ENCODE measurements at places on chromosomes 6 and 20.

- no peak for DNase-seq
Observed at GRCh38 chr20:53179749-53180148, 207.6 kb downstream of the TSHZ2 start.

DNA sequence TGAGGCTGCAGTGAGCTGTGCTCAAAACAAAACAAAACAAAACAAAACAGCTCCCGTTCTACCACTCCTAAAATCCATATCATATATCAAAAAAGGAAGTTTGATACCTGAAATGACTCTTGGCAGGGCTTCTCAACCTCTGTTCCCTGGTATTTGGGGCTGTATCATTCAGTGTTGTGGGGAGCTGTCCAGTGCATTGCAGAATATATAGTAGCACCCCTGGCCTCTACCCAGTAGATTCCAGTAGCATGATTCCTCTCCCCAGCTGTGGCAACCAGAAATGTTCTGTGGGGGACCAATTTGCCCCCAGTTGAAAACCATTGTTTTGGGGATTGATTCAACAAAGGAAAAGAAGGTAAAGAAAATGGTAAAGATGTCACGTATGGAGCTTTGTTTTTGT, 238.9 kb downstream of the PRL start:
- DNase-seq: no peak

- DNase-seq: no peak
Observed at GRCh38 chr6:92110403-92110802, 1309.0 kb downstream of the EPHA7 start.

GRCh38 chr6:17450832-17451231, 57.4 kb downstream of the CAP2 start:
- no peak for DNase-seq

- no peak for DNase-seq
Observed at GRCh38 chr6:3381233-3381921, 75.5 kb downstream of the SLC22A23 start.

GRCh38 chr6:110320307-110320706, 37.8 kb downstream of the METTL24 start:
- DNase-seq: no peak

DNA sequence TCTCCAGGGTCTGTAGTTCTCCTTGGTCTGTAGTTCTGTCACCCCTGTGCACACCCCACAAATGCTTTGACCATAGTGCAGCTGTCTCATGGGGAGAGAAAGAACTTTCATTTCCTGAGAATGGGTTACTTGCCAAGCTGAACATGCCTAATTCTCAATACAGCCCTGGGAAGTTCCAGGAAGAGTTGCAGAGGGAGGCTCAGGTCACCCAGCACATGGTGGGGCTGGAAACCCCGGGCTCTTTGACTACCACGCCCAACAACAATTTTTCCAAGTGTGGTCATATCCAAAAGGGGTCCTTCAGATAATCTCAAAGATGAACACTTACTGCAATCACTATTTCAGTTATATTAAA, 2.2 kb upstream of the PTPRA start:
- DNase-seq: no peak

DNA sequence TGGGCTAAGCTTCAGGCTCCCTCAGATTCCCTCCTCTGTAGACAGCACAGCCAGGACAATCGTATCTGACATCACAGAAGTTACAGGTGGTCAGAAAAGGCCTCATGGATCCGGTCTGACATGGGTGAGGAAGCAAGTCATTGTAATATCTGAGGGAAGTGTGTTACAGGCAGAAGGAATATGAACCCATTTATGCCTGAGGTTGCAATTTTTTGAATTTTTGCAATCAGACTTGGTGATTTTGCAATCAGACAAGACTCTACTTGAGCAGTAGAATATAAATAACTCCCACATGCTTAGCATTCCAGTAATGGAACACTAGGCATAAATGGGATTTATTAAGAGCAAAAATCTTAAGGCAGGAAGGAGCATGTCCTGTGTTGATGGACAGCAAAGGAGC, 52.1 kb downstream of the CBLN4 start:
- no peak for DNase-seq

DNA sequence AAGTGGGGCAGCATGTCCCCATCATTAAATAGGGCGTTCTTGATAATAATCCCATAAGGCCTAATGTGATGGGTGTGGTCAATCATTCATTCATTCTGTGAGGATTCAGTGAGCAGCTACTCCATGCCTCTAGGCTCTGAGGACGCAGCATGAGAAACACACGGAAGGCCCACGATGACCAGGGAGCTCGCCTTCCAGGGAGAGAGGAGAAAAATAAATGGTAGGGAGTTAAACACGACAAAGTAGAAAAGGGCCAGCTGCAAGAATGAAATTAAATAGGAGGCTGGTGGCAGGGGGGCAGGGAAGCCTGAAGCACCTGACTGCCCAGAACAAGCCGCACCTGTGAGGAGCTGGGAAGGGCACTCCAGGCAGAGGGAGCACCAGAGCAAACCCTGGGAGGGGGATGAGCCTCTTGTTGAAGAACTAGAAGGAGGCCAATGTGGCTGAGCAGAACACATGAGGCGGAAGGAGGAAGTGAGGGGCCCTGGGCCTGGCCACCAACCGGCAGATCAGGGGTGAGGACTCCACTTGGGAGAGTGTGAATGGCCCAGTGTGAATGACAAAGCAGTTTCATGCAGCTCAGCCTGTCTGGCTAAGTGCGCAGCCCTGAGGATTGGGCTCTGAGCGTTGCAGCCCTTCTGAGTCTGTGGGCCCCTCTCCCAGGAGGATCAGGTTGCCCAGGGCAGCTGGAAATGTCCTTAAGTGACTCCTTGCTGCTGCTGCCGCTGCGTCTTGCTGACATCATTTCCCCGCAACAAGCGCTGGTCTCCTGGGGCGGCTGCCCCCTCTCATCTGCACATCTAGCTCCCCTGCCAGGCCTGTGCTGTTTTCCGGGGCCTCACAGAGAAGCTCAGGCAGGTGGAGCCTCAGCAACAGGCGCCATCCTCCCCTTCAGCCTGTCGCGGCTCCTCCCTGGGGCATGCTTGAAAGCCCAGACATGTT, 99.9 kb downstream of the CDH26 start:
- no peak for DNase-seq

DNA sequence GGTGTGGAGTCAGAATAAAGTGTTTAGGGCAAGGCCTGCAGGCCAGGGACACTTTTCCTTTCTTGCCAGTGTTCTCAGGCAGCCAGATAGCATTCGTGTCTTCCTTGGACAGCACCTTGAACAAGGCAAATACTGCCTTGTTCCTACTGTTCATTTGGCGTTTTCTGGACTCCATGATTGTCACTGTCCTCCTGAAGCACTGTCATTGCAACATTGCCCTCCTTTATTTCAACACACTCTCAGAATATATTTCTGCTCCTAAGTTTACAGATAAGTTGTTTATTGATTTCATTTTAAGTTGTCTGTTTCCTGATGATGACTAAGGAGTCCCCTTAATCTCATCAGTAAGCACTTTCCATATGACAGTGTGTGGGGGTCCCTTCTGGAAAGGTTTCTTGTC, 15.1 kb upstream of the DEF6 start:
- no peak for DNase-seq

DNA sequence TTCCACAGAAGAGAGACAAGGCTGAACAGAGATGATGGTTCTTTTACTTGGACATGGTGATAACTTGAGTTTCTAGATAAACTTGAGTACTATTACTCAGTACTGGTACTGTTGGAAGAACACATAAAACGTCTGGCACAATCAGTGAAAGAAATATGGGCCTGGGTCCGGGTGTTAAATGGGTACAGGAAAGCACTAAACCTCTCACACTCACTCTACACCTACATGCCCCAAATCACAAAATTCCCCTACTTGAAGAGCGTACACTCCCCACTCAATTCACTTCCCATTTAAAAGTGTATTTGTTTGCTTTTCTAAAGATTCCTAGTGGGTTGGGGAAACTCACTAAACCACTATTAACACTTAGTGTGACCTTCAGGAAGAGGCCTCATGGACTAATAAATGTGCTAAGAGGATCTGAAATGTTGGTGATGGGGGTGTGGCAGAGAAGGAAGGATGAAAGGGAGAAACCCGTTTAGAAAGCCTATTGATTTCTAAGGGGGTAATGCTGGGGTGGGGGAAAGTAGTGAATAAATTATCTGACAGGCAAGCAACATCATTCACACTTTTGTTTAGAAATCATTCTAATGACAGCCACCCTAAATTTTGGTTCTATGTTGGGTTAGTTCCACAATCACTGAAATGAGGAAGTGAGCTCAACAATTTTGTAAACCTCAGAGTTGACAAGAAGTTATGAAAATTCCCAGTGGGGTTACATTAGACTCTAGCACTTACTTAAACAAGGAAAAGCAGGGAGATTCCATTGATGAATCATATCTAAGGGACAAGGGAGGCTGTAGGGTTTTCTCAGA, 222.6 kb upstream of the MARCKS start:
- no peak for DNase-seq

DNA sequence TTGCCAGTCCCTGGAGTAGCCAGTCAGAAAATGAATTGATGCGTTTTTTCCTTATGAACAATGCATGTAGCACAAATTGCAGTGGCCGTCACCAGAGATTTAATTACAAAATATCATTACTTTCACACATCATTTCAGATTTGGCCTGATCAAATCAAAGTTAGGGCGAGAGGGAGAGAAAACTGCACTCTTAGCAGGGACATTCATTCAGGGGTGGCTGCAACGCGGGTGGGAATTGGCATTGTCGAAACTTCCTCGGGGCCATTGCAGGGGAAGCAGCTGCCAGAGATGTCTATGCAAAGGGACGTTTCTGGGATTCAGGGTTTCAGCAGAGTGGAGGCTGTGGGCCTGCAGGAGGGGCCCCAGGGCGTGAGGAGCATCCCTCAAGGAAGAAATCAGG, 76.5 kb upstream of the TOP1 start:
- no peak for DNase-seq

- no peak for DNase-seq
Observed at GRCh38 chr6:23202207-23202606, 632.8 kb downstream of the HDGFL1 start.

DNA sequence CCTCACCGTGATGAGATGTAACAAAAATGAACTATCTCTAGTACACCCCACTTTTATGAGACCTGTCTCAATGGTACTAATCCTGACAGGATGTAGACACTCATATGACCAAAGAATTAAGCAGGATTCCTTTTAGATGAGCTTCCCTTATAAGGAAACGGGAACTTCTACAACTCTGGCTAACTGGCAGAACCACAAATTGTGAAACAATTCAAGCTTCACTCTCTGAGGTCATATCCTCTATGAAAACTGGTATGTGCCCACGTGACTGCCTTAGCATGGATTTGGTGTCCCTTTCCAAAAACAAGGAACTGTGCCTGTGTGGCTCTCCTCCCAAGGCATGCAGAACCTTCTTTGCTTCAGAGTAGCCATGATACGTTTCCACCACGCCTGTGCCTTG, 14.1 kb upstream of the CPNE5 start:
- DNase-seq: no peak

DNA sequence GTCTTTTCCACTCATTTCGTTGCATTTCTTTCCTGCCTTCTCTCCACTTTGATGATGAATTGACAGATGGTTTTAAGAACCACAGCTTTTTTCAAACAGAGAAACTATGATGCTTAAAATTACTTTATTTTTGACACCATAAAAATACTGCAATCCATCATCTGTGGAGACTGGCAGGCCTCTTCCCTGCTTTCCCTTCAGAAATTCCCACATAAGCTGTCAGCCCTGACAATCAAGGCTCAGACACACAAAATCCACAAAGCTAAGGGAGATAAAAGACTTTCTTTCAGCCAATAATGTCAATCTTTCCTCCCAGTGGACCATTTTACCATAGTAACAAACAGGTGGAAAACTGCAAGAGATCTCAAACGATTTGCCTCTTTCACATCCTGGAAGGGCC, 82.4 kb downstream of the IPCEF1 start:
- no peak for DNase-seq

DNA sequence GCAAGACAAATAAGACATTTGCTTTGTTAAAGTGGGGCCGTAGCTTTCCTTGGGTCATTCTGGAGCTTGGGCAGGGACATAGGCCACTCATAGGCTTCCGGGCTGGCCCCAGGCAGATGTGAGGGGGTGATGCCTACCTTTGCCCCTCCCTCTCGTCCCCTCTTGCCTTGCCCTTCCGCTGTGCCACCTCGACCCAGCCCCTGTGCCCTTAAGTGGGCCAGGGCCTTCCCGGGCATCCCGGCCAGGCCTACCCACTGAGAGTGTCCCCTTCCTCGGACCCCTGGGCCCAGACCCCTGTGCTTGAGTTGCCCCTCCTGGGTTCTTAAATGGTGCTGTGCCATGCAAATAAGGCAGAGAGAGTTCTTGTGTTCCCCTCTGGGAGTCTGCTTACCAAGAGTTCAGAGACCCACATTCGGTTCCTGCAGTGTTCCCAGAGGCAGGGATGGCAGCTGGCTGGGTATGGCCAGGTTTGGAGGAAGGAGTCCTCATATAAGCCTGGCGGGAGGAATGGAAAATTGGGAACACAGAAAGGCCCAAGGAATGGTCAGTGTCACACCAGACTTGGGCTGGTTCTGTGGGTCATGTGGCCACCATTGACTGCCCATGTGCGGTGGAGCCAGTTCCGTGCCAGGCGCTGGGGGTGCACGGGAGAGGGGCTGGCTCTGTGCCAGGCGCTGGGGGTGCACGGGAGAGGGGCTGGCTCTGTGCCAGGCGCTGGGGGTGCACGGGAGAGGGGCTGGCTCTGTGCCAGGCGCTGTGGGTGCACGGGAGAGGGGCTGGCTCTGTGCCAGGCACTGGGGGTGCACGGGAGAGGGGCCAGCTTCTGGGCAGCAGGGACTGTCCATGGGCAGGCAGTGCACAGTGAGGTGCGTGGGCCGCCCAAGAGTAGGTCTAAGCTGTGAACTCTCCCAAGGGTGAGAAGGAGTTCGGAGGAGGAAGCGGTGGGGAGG, 173.5 kb upstream of the SNX9 start:
- DNase-seq: no peak

GRCh38 chr6:11346516-11346915, 114.0 kb upstream of the NEDD9 start:
- no peak for DNase-seq

GRCh38 chr6:132192631-132193030, 208.6 kb downstream of the MOXD1 start:
- no peak for DNase-seq

- no peak for DNase-seq
Observed at GRCh38 chr20:25402583-25402982, 4.9 kb upstream of the GINS1 start.

DNA sequence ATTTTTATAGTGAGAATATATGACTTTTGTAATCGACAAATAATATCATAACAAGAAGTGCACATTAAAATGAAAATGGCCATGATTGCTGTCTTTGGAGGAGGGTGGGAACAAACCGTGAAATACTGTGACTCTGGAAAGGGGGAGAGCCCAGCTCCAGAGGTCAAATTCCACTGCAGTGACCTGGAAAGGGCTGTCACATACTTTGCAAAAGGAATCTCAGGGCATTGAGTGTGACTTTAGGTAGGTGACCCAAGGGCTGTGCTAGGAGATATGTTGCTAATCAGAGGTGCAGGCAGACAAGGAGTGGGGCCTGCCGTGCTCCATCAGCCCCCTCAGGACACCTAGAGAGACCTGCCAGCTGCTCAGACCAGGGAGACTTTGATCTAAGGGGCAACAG, 28.1 kb upstream of the BMP7 start:
- DNase-seq: no peak

All from esophagus squamous epithelium (tissue), 5 donors.